Stimulated activated CD8-positive, alpha-beta memory T cell treated with anti-CD3 and anti-CD28 coated beads, Interleukin-4, amount 100 ng/mL, for 4 hours (primary cell): ENCODE measurements at places on chromosomes 3 and 15.
A peak's percentile ranks its signal among the peaks of the same experiment; 100 is the strongest.

- no peak for DNase-seq
Measured at GRCh38 chr15:48644827-48645557, 517 bp downstream of the FBN1 start.

DNA sequence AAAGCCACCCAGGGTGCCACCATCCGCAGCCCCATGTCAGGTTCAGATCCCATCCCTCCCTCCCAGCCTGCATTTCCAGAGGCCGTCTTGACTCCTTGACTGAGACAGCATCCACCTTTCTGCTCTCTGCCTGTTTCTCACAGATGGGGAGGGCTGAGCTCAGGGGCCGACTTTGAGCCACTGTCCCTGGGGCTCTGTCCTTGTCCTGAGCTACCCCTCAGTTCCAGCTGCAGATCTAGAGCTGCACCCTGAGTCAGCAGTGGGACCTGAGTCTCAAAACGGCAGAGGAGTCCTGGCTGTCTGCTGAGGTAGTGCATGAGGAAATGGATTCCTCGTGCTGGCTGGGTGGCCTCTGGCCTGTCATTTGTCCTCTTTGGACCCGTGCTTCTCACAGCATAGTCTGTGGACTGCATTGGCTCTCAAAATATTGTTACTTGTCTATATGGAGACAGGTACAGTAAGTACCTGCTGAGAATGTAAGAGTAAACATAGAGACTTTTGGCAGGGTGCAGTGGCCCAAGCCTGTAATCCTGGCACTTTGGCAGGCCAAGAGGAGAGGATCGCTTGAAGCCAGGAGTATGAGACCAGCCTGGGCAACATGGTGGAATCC lies 22.3 kb downstream of the RPLP1 start:
- DNase-seq = no peak

DNA sequence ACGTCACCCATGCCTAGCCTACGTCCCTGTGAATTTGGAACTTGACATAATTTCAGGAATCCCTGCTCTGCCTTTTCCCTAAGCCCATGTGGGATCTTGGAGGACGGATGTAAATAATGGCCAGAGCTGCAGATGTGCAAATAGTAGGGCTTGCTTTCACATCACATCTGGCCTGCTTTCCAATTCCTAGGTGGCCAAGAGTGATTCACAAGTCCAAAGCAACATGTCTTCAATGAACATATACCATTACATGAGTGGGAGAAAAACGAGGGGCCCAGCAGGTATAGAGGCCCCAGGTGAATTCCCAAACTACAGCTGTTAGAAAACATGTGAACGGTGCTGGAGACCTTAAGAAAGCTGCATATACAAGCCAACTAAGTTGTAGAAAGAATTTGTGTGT lies 214.6 kb downstream of the MAGI1 start:
- DNase-seq = no peak

GRCh38 chr15:88098361-88098760 lies 158.2 kb downstream of the NTRK3 start:
- DNase-seq = no peak

DNA sequence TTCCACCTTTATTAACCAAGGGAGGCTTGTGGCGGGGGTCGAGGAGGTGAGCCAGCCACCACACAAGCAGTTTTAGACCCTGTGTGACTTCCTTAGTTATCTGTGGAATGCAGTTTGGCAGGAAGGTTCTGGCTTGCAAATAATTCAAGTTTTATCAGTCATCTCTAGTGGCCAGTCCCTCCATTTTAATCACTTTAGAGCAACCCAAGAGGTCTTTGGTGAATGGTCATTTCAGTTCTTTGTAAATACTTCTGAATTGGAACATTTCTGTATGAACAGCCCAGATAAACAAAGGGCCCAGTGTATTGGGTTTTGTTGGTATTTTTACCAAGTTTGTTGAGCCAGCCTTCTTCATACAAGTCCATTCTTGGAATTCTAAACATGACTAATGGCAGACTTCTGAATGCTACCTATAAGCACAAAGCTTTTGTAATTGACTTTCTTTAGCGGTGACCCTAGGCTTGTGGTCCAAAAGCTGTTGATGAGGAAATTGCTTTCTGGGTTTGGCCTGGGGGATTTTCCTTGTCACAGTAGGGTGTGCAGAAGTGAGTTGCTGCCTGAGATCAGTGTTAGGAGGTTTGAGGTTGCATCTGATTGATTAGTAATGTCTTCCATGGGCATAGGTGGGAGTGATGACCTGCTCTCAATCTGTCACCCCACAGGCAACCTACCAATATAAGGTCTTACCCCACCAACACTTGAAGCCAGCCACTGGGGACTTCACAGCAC lies 193.3 kb upstream of the TOPAZ1 start:
- no peak for DNase-seq

DNA sequence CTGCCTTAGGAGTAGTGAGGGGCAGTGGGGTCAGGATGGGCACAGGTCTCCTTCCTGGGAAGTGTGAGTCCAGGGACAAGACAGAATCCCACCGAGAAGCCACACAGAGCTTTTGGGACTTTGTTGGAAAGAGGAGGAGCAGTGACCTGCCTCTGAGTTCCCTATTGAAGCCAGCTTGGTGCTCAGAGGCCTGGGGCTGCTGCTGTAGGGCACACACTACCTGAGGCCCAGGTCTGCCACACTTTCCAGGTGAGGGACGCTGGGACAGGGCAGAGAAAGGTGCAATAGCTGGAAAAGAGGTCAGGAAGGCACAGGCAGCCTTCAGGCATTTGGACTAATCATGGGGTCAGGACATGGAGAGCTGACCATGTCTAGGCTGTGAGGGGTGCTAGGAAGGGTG lies 67.7 kb downstream of the SCN5A start:
- no peak for DNase-seq

- DNase-seq = no peak
Measured at GRCh38 chr3:61114316-61114953, 136.8 kb downstream of the FHIT start.

DNA sequence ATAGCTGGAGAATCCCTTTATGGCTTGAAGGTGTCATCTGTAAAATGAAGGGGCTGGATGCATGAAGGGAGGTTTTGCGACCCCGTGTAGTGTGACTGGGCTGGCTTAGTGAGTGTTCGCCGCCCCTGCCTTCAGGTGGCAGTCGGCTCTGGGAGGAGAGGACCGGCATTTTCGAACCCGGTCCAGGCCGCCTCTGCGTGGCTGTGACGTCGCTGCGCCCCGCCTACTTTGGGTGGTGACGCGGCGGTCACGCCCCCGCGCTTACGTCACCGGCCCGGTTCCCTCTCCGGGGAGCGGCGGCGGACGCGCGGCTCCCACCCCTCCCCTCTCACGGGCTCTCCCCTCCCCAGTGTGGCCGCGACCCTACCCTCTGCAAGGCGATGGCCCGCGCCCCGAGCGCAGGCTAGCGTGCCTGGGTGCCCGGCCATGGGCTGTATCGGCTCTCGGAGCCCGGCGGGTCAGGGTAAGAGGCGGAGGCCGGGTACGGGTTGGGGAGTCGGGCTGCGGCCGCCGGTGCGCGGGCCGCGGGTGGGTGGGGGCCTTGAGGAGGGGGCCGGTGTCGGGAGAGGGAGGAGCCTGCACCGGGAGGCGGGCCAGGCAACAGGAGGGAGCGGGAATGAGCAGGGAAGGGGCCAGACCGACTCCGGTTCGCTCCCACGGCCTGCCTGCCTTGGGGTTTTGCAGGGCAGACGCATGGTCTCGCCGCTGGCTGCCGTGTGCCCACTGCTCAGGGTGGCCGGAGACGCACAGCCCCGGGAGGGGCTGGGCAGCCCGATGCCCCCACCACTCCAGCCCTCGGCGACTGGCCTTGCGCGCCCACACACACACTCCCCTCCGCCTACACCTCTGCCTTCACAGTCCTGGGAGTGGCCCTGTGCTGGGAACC lies 1.5 kb upstream of the FAM131A start:
- DNase-seq = peak; percentile 68
